ENCODE measurements at places on chromosomes 11 and 22.

- DNase-seq, result no peak
Measured at GRCh38 chr11:132944569-132944944, 587.7 kb downstream of the OPCML start.

- DNase-seq, result no peak
Measured at GRCh38 chr11:126993599-126993998, 7.0 kb downstream of the KIRREL3 start.

DNA sequence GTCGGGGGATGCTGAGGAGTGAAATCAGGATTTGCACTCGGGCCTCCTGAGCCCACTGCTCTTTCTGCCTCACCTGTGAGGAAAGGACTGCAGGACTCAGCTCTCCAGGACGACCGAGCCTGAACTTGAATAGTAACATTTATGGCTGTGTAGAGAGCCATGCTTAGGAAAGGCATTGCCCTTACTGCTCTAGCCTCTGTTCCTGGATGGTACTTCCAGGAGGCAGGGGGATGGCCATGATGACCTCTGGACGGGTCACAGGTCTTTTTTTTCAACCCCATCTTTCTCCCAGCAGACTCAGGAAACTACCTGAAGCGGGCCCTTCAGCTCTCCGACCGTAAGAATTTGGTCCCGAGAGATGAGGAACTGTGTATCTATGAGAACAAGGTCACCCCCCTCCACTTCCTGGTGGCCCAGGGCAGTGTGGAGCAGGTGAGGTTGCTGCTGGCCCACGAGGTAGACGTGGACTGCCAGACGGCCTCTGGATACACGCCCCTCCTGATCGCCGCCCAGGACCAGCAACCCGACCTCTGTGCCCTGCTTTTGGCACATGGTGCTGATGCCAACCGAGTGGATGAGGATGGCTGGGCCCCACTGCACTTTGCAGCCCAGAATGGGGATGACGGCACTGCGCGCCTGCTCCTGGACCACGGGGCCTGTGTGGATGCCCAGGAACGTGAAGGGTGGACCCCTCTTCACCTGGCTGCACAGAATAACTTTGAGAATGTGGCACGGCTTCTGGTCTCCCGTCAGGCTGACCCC lies 11.3 kb downstream of the ANKK1 start:
- no peak for DNase-seq

GRCh38 chr11:118263112-118263511 lies 985 bp downstream of the MPZL2 start:
- no peak for DNase-seq

DNA sequence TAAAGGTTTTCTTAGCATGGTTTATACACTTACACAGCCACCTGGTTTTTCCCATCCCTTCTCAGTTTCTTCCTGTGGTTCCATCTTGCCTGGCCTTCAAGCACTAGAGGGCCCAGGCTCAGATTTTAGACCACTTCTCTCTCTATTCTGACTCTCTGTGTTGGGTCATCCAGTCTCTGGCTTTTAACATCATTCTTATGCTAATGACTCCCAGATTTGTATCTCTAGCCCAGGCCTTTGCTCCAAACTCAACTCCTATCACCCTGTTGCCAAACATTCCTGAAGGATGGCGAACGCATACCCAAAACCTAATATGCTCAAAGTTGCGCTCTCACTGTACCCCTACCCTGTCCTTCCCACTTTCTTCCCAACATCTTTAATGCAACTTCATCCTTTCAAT lies 135.1 kb downstream of the SPATA19 start:
- DNase-seq, result no peak

GRCh38 chr11:83118814-83119213 lies 38.1 kb upstream of the PCF11 start:
- no peak for DNase-seq

- DNase-seq, result peak; percentile 48
Measured at GRCh38 chr22:41857155-41857859, 24.4 kb downstream of the SREBF2 start.

- DNase-seq, result no peak
Measured at GRCh38 chr11:59802639-59803176, 7.9 kb downstream of the MRPL16 start.

- DNase-seq, result no peak
Measured at GRCh38 chr11:834371-835316, 1.9 kb downstream of the CD151 start.

Measured in stimulated activated CD8-positive, alpha-beta memory T cell treated with anti-CD3 and anti-CD28 coated beads, Interleukin-4, amount 100 ng/mL, for 4 hours (primary cell).